GM12891 (cell line): ENCODE measurements at places on chromosomes 1 and 21.

- DNase-seq, result peak; percentile 33
These were observed 800 bp downstream of the HIPK1 start for GRCh38 chr1:113929750-113930498.

DNA sequence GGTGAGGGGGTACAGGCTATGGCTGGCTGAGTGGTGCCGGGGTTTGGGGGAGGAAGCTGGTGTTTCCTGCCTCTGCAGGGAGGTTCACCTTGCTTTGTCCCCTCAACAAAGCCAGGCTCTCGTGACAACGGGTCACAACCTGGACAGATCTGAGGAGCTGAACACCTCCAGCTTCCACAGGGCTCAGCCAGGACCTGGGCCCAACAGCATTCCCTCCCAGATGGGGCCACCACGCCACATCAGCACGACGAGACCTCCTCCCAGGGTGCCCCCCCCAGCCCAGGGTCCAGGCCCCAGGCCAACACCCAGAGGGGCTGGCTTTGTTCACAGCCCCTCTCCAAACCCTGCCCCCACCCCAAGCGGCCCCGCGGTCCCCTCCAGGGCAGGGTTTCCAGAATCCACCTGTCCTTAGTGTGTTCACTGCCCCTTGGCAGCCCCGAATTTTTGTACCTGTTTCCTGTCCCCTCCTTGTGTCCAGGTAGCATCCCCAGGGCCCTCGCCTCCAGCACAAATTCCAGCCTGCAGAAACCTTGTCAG, 34.7 kb downstream of the UBE2G2 start:
- no peak for DNase-seq

GRCh38 chr1:11071463-11072215, 11.8 kb upstream of the SRM start:
- no peak for DNase-seq

- no peak for DNase-seq
These were observed 87.8 kb downstream of the ATP1A1 start for GRCh38 chr1:116460783-116461376.
